NCI-H1048 (cell line): ENCODE measurements at places on chromosomes 7 and 10.
A peak's percentile ranks its signal among the peaks of the same experiment; 100 is the strongest.

DNA sequence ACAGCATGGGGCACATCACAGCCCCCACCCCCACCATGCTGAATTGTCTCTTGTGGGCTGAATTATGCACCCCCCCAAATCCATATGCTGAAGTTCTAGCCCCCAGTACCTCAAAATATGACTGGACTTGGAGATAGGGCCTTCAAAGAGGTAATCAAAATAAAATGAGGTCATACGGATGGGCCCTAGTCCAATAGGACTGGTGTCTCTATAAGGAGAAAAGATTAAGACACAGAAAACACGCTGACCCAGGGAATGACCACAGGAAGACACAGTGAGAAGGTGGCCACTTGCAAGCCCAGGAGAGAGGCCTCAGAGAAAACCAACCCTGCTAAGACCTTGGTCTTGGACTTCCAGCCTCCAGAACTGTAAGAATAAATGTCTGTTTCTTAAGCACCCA, 106.4 kb upstream of the ARID5B start:
- DNase-seq: no peak

GRCh38 chr10:109451879-109452278, 471.4 kb downstream of the XPNPEP1 start:
- DNase-seq: no peak

GRCh38 chr10:58275908-58276307, 6.9 kb downstream of the CISD1 start:
- no peak for DNase-seq

DNA sequence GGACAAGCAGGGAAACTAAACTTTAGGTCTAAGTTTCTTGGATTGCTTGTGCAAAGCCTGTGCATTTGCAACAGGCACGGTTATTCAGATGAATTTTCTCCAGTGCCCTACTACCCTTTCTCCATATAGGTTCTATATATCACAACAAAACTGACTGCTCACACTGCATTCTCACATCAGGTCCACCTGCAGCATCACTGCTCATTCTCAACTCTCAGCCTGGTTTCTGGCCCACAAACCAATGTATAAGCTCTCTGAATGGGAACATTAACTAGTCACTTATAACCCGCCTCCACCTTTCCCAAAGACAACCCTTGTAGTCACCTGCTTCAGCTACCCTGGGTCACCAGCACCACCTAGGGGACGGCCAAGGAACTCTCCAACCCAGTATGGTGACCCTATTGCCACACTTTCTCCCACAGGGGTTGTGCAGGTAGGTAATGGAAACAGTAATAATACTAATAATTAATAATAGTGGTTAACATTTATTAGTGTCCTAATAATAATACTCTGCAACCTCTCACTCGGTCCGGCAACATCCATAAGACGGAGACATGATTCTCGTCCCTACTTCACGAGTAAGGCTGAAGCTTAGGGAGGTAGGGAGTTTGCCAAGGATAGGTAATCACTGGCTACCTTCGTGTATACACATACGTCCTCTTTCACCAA, 97.3 kb downstream of the CLEC2L start:
- no peak for DNase-seq

DNA sequence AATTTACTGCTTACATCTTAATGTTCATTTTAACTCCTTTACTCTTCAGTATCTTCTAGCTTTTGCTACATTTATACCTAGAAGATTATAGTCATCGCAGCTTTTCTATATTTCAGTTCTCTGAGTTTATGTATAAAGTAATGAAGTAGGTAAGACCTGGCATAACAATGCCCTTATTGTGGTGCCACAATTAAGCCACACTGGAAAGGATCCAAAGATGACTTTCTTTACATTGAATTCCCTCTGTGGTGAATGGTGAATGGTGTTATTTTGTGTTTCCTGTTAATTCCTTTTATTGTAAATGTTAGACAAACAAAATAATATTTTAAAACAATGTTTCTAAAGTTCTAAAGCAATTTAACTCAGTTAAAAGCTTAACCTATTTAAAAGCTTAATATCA, 36.2 kb downstream of the SEMA3D start:
- no peak for DNase-seq

DNA sequence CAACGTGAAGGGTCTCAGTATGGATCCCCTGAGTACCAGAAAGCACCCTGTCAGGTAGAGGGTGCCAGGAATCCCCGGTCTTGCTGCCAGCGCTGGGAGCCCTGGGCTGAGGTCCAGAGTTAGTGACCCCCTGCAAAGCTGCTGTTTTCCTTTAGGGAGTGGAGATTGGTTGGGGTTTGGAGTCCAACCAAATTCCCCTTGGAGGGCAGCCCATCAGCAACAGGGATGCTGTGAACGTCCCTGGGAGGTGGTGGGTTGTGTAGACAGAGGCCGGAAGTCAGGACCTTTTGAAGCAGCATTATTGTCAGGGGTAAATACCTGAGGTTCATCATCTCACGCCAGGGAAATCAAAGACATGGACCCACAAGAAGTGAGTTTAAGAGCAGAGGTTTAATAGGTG, 104.2 kb downstream of the COL26A1 start:
- no peak for DNase-seq

GRCh38 chr10:116694243-116694926, 48.0 kb downstream of the HSPA12A start:
- no peak for DNase-seq

DNA sequence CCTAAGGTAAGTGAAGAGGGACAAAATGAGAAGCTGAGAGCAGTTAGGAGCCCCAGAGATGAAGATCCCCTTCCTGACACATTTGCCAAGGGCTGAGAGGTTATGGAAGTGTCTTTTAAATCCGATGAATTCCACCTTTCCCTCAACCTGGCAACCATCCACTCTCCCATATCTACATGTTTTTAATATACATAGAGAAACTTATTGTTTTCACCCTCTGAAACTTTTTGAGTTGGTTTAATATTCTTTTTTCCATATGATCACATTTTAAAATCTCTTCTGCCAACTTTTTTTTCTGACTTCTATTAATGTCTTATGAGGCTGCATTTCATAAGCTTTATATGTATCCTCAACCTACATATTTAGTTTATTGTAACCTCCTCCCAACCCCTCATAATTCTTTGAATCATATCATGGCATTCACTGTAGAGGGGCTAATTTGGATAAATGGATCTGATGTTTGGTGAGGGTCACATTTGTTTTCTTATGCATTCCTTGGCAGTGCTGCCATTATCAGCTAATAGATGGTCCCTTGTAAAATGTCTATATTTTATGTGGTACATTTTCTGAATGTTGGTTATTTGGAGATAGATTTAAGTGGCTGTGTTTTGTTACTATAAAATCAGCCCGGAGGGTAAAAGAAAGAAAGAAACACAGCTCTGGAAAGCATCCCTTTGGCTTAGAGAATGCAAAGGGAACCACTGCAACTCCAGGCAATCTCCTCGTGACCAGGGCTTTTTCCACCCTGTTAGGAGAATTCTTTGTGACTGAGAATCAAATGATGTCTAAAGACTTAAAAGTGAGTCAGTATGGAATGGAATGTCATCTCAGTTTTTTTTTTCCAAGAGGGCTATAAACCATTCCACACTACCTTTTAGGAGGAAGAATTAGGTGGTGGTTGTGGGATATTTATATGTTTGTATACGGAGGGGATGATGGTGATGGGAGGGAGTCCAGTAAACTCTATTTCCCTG, 334.4 kb downstream of the SUGCT start:
- no peak for DNase-seq

GRCh38 chr10:77849039-77849664, 77.4 kb downstream of the DLG5 start:
- DNase-seq: no peak

DNA sequence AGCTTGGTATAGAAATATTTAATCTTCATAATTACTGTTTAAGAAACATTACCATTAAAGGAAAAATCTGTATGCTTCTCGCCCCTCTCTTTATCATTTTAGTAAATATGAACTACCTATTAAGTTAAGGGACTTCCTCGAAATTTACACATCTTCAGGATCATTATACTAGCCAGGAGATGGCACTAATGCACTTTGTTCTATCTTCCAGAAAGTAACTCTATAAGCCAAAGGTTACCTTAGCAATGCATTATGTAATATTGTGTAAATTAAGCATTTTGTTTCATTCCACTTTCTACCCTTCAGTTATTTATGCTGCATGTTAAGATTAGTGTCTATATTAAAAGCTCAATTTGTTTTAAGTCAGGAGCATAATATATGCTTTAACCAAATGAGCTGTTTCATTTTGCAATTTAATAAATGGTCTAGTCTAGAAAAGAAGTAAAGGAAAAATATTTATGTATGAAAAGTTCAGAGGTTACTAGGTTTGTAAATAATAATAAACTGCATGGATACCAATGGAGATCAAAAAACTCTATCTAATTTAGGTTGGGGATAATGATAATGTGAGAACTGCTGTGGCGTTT, 128.5 kb downstream of the ANKRD7 start:
- no peak for DNase-seq

GRCh38 chr7:119888251-119888650, 384.7 kb upstream of the KCND2 start:
- no peak for DNase-seq

- no peak for DNase-seq
Measured at GRCh38 chr7:139714163-139714901, 63.5 kb downstream of the HIPK2 start.

DNA sequence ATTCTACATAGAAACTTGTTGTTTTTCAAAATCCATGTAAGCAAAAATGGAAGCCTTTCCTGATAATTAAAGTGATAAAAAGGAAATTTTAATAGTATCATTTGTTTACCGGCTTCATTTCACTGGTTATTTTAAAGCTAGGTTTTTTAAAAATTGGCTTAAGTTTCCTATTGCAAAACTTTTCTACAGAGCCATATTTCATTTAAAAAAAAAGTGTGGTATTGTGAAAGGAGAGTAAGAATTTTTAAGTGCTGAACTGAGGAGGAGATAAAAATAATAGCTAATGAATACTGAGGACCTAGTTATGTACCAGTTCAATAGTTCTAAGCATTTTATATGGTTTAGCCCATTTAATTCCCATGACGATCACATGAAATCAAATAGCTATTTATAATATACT, 172.2 kb upstream of the COL1A2 start:
- DNase-seq: no peak

DNA sequence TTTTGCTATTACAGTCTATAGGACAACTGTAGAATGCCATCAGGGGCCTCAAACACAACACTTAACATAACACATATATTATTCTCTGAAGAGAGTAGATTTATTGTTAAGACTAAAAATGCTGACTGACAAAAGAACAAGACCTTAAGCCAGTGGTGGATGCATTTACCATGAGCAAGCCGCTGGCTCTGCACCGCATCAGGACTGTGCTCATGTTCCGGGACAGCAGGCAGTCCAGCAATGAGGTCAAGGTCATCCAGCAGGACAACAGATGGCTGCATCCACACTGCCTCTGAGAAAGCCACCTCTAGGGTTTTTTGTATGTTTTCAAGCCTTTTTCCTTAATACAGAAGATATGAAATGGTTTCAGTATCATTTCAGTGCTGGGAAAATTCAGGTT, 23.8 kb downstream of the PEX1 start:
- no peak for DNase-seq

GRCh38 chr10:76089556-76090180, 658.2 kb downstream of the LRMDA start:
- peak; percentile 28 for DNase-seq

DNA sequence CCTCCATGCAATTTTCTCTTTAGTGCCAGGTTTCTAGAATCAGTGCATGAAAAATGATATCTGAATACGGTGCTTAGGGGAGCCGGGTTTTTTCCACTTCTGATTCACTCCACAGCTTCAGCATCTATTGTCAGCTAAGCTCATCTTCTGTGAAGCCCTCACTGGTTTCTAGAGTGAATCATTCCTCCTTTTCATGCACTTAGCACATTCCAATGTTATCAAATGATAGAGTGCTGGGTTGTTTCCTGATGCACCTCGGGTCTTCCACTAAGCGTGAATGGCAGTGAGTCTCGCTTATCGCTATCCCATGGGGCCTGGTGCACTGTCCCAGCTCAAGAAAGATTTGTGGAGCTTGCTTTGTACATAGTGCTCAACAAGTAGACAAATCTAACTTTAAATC, 170.9 kb upstream of the RHEB start:
- no peak for DNase-seq

DNA sequence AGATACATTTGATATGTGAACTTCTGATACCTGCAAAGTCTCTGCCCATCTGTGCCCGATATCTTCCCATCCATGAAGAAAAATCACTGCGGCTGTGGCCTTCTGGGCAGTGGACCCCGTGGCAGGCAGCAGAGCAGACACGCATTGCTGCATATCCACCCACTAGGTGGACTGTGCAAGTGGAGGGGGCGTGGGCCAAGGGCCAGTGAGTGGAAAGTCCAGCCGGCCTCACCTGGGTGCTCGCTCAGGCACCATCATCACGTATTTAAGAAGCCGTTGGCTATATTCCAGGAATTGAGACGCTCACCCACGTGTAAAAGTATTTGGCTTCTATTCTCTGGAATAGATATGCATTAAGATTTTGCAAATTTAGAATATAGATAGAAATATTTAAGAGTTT, 30.8 kb upstream of the SLC13A1 start:
- DNase-seq: no peak

- DNase-seq: no peak
Measured at GRCh38 chr10:21638681-21639080, 104.6 kb downstream of the MLLT10 start.

DNA sequence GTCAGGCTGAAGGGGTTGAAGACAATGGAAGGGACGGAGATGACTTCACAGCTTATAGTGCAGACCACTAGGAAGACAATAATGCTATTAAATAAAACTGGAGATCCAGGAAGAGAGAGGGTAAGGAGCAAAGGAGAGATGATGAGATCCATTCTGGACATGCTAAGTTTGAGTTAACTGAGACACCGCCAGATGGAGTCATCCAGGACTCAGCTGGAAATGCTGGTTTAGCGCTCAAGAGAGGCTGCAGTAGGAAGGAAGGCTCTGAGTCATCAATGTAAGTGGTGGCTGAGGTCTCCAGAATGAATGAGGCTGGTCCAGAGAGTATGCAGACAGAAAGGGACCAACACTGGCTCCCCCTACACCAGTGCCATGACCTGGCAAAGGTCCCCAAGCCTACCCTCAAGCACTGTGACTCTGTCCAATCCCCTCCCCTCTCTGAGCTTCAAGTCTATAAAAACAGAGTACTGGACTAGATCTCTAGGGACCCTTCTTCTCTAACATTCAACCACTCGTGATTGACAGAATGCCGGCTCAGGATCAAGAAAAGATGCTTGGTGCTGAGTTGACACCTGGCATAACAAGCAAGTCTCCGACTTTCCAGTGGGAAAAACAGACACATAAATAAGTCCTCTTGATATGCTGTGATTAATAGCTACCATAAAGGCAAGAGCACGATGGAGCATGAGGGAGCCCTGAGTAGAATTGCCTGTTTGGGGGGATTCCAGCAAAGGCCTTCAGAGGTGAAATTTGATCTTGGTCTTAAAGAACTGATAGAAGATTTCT, 8.9 kb downstream of the GFRA1 start:
- no peak for DNase-seq

DNA sequence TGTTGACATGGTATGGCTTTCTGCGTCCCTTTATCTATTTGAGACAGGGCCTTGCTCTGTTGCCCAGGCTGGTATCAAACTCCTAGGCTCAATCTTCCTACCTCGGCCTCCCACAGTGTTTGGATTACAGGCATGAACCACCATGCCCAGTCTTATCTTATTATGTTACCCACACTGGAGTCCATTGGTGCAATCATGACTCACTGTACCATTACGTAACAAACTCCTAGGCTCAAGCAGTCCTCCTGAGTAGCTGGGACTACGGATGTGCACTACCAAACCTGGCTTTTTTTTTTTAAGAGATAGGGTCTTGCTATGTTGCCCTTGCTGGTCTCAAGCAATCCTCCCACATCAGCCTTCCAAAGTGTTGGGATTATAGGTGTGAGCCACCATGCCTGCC, 66.7 kb downstream of the CCDC3 start:
- DNase-seq: no peak

- DNase-seq: no peak
Measured at GRCh38 chr7:139111811-139112301, 2.3 kb upstream of the ZC3HAV1 start.
